ENCODE measurements at places on chromosomes 2 and 18. TPM values are rescaled to one million over a fixed set of nuclear protein-coding genes. Genes with fewer than 3 reads are reported as not detected.

AFG3L2 gene
- total RNA-seq: 58.0 TPM

SERPINB10 gene
- not detected for total RNA-seq

IL36RN gene
- not detected for total RNA-seq

SOS1 gene
- 28.7 TPM for total RNA-seq

C1GALT1C1L gene
- 0.54 TPM for total RNA-seq

TSPYL6 gene
- total RNA-seq: not detected

CD8B2 gene
- total RNA-seq: not detected

COBLL1 gene
- 4.4 TPM for total RNA-seq

DUSP19 gene
- total RNA-seq: 1.3 TPM

ASB18 gene
- not detected for total RNA-seq

HRH4 gene
- total RNA-seq: not detected

- no peak for DNase-seq
These were observed 20.5 kb downstream of the SETBP1 start for GRCh38 chr18:44701227-44701626.

DNA sequence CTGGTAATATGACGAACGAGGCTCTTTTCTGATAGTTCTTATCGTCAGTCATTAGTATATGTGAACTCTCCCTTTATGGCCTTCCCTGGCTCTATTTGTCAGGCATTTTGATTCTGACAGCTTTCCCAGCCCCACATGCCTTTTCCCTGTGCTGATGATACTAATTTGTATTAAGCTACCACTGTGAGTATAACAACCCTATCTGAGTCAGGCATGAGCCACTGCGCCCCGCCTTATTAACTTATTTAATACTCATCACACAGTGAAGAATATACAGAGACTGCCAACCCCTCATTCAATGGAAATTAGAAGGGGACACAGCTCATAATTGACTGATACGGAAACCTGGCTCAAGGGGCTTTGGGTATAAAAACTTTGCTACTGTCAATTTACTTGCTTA, 140.0 kb downstream of the NETO1 start:
- DNase-seq: no peak

- no peak for DNase-seq
These were observed 108.0 kb downstream of the USP34 start for GRCh38 chr2:61362873-61363272.

- no peak for DNase-seq
These were observed 375.8 kb upstream of the NXPH2 start for GRCh38 chr2:139155991-139156390.

DNA sequence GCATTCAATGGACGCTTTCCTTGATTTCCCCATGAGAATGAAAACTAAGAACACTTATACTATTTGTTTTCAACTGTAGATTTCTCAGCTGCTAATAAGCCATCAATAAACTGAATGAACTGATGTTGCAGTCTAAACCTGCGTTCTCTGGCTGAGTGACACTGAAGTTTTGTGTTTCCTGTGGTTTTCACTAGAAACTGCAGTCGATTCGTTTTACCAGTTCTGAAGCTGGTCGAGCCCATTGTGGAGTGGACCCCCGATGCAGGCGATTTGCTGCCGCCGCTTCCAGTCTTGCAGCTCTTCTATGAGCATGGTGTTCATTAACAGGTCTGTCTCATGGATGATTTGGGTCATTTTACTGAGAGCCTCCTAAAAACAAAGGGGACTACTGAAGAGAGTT, 50.6 kb upstream of the STAT1 start:
- no peak for DNase-seq

- no peak for DNase-seq
These were observed 13.0 kb downstream of the POLR2D start for GRCh38 chr2:127844973-127845372.

DNA sequence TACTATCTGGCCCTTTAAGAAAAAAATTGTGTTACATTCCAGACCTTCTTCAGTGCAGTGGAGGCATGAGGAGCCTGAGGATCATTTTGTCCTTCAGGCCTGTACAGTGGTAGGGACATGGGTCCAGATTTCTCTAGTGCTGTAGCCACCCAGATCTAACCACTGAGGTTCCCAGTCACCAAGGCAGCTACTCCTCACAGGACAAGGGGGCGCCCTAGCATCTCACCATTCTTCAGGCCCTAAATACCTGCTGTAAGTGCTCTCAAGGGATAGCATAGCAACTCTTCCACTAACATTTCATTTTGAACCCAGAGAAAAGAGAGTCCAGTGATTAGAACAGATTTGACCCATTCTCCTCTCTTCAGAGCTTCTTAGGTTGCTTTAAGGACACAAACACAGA, 1533.0 kb downstream of the LRP1B start:
- DNase-seq: no peak

GRCh38 chr2:41127351-41127750, 675.5 kb upstream of the SLC8A1 start:
- no peak for DNase-seq

DNA sequence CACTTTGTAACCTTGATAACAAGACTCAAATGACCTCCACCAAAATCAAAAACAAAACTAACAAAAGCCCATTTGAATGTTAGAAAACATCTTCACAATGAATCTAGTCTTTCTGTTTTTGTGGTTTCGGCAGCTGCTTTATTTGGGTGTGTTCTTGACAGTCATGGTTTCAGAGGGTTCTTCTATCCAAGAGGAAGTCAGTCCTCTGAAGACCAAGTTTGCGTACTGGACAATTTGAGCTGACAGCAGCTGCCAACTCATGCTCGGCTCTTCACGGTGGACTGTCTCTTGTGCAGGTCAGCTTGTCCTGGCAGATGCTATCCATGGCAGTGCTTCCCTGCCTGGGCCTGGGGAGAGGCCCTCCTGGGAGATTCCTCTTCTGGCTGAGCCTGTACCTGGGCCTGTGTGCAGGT, 91.0 kb downstream of the TMEM17 start:
- no peak for DNase-seq

DNA sequence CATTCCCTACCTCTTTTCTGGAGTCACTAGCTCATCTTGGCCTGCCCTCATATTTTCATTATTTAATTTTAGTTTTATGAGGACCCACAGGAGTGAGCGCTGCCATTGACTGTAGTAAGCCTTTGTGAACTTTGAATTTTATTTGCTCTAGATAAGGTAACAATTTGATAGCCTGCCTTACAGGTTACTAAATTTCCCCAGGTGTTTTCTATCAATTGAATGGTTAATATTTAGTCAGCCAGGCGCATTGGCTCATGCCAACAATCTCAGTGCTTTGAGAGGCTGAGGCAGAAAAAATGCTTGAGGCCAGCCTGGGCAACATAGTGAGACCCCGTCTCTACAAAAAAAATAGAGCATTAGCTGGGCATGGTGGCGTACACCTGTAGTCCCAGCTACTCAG, 50.2 kb downstream of the DAW1 start:
- no peak for DNase-seq

GRCh38 chr2:28352610-28353195, 40.0 kb upstream of the FOSL2 start:
- DNase-seq: no peak

DNA sequence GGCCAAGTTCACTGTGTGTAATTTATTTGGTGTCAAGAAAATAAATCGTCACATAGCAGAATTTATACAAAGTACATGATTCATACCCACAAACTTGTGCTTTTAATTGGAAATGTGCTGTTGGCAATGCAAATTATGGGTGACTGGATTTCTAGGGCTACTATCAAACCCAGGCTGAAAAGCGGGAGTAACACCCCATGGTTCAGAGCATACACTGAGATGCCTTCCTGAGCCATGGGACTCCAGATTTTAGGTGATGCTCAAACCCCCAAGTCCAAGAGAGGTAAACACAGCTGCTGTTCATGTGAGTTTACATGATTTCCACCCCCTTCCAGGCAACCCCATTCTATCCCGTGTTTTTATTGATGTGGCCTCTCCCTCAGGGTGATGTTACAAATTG, 565.9 kb upstream of the ID2 start:
- no peak for DNase-seq

DNA sequence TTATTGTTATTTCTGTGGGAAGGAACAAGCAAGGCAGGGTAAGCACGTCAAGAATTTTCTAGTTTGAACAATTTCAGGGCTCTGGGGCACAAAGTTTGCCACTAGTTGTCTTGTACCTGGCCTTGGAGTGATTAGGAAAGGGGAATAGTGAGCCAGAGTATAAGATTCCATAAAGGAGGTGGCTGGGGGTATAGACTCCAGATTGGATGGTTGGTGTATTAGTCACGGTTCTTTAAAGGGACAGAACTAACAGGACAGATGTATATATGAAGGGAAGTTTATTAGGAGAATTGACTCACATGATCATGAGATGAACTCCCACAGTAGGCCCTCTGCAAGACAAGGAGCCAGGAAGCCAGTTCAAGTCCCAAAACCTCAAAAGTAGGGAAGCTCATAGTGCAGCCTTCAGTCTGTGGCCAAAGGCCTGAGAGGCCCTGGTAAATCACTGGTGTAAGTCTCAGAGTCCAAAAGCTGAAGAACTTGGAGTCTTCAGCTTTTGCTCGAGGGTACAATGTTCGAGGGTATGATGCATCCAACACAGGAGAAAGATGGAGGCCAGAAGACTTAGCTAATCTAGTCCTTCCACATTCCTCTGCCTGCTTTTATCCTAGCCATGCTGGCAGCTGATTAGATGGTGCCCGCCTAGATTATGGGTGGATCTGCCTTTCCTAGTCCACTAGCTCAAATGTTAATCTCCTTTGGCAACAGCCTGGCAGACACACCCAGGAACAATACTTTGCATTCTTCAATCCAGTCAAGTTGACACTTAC, 31.5 kb upstream of the PTPRM start:
- DNase-seq: no peak

- no peak for DNase-seq
These were observed 3.7 kb downstream of the SMC6 start for GRCh38 chr2:17749753-17750438.

DNA sequence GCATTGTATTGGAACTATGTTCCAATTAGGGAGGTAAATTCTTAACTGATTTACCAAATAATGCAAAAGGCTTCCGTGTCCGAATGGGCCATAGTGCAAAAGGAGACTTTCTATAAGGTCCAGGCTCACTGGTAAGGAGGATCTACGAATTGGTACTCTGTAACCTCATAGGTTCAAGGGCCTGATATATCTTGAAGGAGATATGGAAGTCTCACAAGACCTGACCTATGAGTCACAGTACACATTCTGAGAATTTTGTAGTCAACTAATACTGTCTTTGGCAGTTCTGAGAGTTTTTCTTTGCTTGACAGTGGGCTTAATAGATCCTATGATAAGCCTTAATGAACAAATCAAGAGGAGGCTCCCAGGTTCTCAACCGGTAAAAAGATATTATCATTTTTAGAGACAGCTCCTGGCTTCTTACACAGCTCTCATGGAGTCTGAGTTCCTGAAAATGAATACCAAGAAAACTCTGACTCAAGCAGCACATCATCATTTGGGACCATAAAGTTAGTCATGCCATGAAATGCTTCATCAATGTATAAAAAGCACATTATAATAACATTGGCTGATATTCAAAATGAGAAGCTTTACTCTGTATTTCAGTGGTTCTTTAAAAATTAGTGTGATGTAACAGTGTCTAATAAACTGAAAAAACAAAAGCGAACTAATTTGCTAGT, 1275.2 kb upstream of the CRIM1 start:
- DNase-seq: peak; percentile 72

GRCh38 chr2:27667446-27667845, 3.8 kb downstream of the SLC4A1AP start:
- no peak for DNase-seq

GRCh38 chr18:79755496-79756142, 42.1 kb upstream of the KCNG2 start:
- DNase-seq: no peak

DNA sequence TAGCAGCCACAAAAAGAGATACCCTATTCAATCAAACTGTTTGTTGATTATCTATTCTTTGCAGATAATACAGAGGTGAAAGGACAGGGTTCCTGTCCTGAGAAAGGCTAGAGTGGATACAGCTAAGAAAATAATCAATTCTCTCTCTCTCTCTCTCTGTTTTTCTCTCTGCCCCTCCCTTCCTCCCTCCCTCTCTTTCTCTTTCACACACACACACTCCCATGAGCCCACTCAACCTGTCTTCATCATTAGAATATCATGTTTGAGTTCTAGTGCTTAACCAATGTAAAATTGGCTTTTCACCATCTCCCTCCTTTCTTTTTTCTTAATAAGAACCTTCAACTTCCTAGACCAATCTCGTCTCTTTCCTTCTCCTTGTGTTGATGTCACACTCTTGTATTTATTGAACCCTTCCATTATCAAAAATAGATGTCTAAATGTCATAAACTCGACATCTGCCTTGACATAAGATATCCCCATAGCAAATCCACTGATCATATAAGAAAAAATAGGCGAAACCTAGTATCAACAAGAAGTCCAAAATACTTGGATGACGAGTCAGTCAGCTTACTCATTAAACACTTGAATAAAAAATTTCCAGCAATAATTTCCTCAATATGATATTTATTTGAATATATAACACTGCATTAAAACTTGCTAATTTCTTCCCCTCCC, 42.8 kb upstream of the CYTIP start:
- DNase-seq: no peak

DNA sequence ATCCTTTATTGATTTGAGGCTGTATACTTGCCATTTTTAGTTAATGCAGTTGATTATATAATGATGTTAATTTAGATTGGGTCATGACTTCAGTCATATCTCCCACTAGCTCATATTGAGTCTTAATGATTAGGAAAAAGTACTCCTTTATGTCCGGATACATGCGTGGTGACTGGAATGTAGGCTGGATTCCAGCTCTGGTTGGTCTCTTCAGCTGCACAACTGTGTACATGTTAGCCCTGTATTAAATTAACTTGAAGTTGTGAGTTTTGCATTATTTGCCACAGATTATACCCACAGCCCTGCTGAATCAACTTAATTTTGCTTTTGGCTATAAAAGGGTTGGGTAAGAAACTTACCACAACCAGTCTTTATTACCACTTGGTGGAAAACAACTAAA, 22.5 kb downstream of the MOB4 start:
- DNase-seq: no peak

GRCh38 chr2:134936691-134937090, 18.1 kb downstream of the CCNT2 start:
- no peak for DNase-seq

DNA sequence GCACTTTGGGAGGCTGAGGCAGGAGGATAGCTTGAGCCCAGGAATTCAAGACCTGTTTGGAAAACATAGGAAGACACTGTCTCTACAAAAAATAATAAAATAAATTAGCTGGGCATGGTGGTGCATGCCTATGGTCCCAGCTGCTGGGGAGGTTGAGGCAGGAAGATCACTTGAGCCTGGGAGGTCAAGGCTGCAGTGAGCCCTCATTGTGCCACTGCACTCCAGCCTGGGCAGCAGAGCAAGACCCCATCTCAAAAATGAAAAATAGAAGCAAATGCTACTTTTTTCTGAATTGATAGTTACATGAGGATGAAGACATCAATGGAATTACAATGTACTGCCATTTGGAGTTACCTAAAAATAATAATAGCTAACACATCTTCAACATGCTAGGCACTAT, 31.9 kb downstream of the METTL21A start:
- no peak for DNase-seq

GRCh38 chr18:79690071-79690470, 10.5 kb downstream of the CTDP1 start:
- no peak for DNase-seq

DNA sequence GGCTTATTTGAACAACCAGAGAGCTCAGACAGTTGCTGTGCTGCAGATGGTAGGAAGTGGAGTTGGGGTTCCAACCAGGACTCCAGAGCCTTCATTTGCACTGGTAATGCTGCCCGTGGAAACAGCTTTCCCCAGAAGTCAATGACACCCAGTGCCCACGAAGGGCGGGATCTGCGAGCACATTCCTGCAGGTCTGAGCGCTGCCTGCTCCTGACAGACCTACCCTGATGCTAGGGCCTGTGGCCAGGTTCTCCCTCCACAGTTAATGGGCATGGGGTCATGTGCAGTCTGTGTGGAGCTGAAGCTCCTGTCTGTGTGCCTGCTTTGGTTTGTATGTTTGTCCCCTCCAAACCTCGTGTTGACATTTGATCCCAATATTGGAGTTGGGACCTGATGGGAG, 299.0 kb upstream of the HS6ST1 start:
- no peak for DNase-seq

Measured in Panc1 (cell line).